ENCODE measurements at places on chromosomes 5 and 9.
A peak's percentile ranks its signal among the peaks of the same experiment; 100 is the strongest.

- DNase-seq, result no peak
Observed at GRCh38 chr5:55278778-55279177, 28.7 kb downstream of the DHX29 start.

GRCh38 chr5:76134646-76135045 lies 51.5 kb downstream of the SV2C start:
- DNase-seq, result no peak

- no peak for DNase-seq
Observed at GRCh38 chr5:95835682-95836385, 13.3 kb upstream of the GLRX start.

GRCh38 chr5:102638316-102638715 lies 116.8 kb upstream of the PAM start:
- DNase-seq, result no peak

- peak; percentile 90 for DNase-seq
Observed at GRCh38 chr5:138975098-138975847, 100.1 kb upstream of the LRRTM2 start.
